ENCODE measurements at places on chromosomes 11 and 22.

DNA sequence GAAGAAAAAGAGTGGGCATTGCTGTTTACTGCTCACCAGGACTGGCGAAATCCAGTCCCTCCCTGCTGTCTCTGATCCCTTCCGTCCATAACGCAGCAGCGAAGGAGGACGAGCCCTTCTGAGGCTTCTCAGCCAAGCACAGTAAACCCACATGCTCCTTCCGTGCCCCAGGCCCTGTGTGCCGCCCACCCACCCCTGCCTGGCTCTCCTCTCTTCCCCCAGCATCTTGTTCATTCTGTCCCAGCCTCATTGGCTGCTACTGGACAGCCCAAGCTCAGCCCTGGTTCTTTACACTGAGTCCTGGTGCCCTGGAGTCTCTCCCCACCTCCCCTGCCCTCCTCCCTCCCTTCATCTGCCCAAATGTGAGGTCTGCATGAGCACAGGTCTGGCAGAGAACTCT is 559.7 kb downstream of the BRD1 start:
- DNase-seq = no peak

DNA sequence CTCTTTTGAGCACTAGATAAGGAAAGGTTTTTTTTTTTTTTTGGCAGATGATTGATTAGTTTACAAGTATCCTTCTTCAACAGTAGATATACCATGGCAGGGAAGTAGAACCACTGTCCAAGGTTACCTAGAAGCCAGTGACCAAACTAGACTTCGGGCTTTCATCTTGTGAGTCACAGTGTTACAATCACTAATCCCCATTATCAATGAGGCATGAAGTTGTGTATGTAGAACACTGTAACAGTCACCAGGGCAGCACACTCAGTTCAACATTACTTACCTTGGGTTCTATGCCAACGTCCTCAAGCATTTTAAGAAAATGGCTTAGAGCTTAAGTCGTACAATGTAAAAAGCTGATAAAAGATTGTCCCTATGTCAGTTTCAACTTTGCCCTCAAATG is 430.9 kb downstream of the ETS1 start:
- no peak for DNase-seq

DNA sequence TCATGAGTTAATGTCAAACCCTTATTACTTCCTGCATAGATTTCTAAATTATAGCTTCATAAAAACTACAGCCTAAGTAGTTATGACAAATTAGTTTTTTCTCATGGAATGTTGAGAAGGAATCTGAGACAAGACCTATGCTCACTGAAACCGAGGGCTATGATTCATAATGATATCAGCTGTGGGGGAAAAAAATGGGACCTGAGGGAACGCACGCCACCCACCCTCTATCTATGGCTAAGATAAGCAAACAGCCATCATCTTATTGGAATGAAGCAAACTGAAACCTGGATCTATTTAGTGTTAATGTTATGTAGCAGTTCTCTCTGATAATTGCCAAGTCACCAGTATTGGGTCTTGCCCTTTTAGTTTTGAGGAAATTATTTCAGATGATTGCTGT is 906.9 kb upstream of the RAG2 start:
- no peak for DNase-seq

DNA sequence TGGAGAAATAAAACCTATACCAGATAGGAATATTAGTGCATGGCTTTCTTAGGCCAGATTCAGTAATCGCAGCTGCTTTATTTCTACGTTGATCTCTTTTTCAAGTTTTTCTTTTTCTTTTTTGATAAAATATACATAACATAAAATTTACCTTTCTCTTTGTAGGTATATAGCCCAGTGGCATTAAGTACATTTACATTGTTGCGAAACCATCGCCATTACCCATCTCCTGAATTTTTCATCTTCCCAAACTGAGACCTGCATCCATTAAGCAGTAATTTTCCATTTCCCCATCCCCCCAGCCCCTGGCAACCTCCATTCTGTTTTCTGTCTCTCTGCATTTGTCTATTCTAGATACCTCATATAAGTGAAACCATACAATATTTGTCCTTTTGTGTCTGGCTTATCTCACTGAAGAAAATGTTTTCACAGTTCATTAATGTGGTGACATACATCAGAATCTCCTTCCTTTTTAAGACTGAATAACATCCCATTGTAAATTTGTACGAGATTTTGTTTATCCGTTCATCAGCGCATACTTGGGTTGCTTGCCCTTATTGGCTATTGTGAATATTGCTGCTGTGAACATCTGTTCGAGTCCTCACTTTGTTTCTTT is 41.4 kb downstream of the PANX1 start:
- no peak for DNase-seq

DNA sequence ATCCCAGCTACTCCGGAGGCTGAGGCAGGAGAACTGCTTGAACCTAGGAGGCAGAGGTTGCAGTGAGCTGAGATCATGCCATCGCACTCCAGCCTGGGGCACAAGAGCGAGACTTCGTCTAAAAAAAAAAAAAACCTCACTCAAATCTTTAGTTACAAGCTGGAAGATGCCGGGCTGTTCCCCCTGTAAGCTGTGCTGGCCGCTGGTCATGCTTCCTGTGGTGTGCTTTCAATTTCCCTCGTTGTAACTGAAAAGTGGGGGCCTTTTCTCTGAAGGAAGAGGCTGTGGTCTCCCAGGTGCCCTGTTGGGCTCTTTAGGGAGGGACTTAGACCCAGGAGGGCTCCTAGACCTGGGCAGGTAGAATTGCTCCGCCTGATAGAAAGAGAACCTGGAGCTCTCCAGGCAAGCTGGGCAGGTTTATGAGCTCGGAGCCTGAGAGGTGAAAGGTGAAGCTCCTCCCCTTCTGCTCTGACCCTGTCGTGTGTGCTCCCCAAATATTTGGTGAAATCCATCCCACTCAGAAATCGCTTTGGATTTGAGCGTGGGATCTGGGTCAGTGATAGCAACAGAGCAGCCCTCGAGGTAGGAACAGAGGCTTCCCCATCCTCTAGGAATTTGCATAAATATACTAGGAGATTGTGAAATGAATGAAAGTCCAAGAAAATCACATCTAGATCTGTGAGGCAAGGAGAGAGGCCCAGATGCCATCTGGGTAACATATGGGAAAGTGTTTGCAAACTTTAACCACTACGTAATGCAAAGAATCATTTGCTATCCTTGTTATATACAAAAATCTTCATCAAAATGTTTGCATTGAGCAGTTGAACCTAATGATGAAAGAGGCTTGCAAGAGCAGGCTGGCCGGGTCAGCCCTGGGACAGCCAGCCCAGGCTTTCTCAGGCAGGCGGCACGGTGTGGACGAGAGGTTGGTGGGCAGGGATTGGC is 154.3 kb downstream of the FBXO7 start:
- no peak for DNase-seq

DNA sequence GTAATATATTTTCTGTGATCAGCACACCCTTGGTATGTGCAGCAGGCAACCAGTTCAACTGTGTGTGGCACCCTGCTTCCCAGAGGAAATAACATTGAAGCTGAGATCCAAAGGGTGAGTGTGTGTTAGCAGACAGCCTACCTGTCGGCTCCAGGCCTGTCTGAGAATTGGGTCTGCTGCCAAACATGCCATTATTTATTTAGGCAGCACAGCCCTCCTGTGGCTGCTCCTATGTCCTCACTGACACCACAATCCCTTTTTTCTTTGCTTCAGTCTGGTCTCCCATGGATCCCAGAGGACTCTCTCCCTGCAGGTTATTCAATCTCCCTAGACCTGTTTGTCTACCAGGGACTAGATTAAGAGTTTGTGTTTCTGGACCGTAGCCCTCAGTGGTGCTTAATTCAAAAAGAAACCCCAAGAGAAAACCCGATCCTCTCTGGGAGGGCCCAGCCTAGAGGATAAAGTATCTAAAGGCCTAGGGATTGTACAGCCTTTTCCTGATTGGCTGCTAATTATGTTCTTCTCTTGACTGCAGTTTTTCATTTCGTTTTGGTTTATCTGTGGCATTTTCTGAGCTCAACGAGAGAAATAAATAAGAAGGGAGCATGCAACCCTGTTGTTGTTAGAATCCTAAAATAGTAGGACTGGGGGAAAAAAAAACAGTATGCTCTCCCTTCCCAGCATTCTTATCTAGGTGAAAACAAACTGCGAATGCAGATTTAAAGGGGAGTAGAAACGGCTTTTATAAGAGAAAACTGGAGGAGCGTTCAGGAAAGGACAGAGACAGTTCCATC is 24.1 kb downstream of the KCNE3 start:
- no peak for DNase-seq

DNA sequence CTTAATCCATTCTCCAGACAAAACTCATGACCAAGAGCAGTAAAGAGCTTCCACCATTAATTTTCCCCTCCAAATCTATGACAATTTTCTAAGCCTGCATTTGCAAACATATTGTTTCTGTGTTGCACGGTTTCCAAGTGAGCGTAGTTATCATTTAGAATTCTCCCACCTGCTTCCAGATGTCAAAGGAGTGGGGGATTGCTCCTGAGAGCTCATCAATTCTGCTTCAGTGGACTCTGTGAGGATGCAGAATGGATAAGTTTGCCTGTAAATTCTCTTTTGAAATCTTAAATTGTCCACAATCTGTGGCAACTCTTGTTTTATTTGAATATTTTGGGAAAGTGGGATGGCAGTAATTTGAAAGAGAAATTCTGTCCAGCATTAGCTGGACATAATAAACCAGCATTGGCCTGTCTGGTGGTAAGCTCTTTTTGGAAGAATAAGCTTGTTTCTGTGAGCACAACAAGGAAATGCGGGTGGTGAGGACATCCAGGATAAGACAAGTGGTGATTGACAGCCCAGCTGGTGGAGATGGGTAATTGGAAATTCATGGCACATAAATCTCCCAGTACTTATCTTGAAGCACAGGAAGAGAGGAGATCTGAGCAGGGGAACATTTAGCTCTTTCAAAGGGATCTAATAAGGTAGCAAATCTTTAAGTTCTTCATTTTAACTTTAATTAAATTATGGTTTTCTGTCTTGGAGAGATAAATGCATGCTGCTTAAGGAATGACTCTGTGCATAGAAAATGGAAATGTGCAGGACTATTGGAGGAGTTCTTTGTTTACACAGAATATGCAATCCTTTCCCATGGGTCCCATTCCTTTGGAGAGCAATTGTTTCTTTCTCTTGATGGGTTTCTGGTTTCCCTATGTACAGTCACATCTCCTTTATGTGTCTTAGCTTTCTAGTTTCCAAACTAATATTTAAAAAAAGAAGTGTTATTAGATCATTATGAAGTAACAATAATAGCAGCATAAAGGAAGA is 73.2 kb downstream of the FAT3 start:
- no peak for DNase-seq

GRCh38 chr11:60875366-60876167 is 8.2 kb downstream of the ZP1 start:
- DNase-seq = no peak

Data from stimulated activated CD4-positive, alpha-beta T cell treated with anti-CD3 and anti-CD28 coated beads, Interleukin-15, amount 100 ng/mL, for 48 hours (primary cell).